ENCODE measurements at places on chromosomes 7 and 10.

GRCh38 chr10:93481637-93482144 lies 443 bp downstream of the MYOF start:
- no peak for DNase-seq

DNA sequence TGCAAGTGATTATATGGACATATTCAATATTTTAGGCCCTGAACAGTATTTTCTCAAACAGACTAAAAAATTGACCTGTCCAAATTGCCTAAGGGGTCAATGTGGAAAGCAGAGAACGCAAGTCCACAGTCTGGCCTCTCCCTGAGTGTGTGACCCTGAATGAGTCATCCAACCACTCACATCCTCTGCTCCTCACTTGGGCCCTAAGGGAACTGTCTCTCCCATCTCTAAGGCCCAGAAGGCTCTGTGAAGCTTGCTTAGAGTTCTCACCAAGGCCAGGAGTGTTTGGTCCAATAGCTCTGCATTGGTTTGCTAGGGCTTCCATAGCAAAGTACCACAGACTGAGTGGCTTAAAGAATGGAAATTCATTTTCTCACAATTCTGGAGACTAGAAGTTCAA lies 155.1 kb downstream of the LSM5 start:
- DNase-seq: no peak

- DNase-seq: no peak
These were observed 13.8 kb downstream of the GRK5 start for GRCh38 chr10:119221201-119221600.

DNA sequence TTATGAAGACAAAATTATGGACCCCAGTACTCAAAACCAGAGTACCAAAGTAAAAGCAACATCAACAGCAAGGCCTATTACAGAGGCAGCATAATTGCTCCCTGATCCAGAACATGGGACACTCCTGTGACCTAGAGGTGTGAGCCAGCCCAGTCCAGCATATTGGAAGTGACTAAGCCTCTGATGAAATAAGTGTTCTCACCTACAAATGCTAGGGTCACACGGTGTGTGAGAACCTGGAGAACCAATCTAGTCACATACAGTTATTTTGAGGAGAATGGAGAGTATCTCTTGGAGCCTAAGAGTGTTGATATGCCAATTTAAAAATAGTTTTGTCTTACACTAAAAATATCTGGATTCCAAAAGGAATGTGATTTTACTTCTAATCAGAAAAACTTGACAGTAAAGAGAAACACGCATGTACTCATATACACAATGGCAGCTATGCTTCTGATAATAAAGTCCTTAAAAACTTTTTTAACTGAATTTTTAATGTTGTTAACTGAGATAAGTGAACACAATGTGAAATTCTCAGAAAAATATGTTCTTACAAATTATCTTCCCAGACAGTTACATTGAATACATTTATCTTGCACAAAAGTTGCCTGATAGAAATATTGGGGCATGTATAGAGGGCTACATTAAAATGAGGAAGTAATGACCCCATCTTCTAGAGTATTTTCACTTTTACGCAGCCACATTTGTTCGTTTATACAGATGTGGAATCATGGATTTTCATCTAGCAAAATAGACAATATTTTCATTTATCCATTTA lies 56.8 kb upstream of the CD36 start:
- DNase-seq: peak; percentile 93

DNA sequence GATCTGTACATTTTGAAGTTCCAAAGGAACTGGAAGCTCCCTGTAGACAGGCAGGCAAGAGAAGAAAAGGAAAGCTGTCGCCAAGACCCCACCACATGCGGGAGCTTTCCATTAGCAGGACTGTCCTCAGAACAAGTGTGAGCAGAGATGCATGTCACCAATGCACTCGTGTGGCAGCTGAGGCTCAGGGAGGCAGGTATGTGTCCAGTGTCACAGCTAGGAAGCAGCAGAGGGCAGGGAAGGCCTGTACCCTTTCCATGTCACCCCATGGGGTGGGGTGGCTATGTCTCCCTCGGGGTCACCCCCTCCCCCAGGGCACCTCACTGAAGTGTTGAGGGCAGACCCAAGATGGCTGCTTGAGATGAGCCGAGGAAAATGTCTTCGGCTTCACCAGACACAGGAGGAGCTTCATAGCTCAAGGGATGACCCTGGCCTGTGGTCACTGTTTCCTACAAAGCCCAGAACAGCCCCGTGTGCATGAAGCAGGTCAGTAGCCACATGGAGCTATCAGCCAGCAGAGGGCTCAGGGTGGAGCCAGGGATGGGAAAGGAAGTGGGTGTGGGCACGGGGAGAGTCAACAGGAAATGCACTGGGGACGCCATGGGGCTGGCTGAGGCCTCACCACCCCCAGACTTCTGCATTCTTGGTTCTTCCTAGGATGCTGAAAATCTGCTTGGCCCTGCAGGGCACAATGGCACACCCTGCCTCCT lies 96.6 kb downstream of the FAM53B start:
- peak; percentile 93 for DNase-seq

DNA sequence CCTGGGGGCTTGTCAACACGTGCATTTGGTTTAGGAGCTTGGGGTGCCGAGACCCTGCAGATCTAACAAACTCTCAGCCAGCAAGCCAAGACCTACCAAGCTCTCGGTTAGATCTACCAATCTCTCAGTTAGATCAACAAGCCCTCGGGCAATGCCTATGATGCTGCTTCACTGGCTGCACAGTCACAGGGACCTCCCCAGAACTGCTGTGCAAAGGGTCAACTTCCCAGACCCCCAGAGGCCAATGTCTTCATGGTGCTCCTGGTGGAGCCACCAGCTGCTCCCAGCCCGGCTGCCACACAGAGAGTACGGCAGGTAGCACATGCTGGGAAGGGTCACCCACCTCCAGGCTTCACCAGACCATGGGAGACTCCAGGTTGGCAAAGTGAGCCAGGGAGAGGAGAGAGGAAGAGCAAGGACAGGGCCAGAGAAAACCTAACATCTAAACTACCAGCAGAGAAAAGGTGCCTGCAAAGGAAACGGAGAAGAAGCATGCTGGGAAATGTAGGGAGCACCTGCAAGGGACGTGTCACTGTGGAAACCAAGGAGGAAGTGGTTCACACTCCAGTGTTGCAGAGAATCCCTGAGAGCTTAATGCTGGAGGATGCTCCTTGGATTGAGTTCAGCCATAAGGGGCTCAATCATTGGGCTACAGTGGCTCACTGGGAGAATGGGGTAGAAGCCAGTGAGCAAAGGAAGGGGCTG lies 51.5 kb upstream of the GDF10 start:
- no peak for DNase-seq

All from OCI-M1 (cell line).